Thoracic aorta endothelial cell (primary cell): ENCODE measurements at places on chromosomes 5 and 9. TPM values are rescaled to one million over a fixed set of nuclear protein-coding genes. Genes with fewer than 3 reads are reported as not detected.

Gene WNK2
- under 0.01 and 0.07 TPM in 2 replicates for total RNA-seq

Gene GPR150
- total RNA-seq, result 0.27 and 0.29 TPM in 2 replicates

Gene FANCC
- 12.1 and 13.1 TPM in 2 replicates for total RNA-seq

Gene COL27A1
- total RNA-seq, result 19.4 and 23.2 TPM in 2 replicates

Gene RETREG1
- 0.27 and 0.65 TPM in 2 replicates for total RNA-seq

Gene BARHL1
- total RNA-seq, result not detected in 2 replicates

Gene CATSPER3
- total RNA-seq, result not detected in 2 replicates

Gene DENND4C
- 114 and 122 TPM in 2 replicates for total RNA-seq

Gene GABRG2
- total RNA-seq, result not detected in 2 replicates

Gene FOXD4L3
- 0.27 TPM in 1 of 2 replicates, not detected in the other for total RNA-seq

Gene FREM1
- total RNA-seq, result 0.07 and 0.27 TPM in 2 replicates

Gene IRX4
- not detected in 2 replicates for total RNA-seq

Gene DEPDC1B
- total RNA-seq, result 22.3 and 32.4 TPM in 2 replicates

Gene RNF183
- not detected in 2 replicates for total RNA-seq

Gene TYRP1
- 0.66 TPM in 1 of 2 replicates, not detected in the other for total RNA-seq

Gene CBY3
- total RNA-seq, result not detected in 2 replicates

Gene QRFP
- total RNA-seq, result not detected in 2 replicates

Gene RORB
- not detected in 2 replicates for total RNA-seq

Gene OTULINL
- 0.27 and 0.50 TPM in 2 replicates for total RNA-seq

Gene FOXD4L4
- total RNA-seq, result 0.29 TPM in 1 of 2 replicates, not detected in the other

Gene KCNN2
- total RNA-seq, result 0.36 and 0.53 TPM in 2 replicates

Gene AK8
- total RNA-seq, result 0.13 TPM in 1 of 2 replicates, not detected in the other

Gene TMOD1
- total RNA-seq, result 0.27 and 1.2 TPM in 2 replicates

Gene CDH6
- 0.13 TPM in 1 of 2 replicates, not detected in the other for total RNA-seq

Gene GGTA1
- total RNA-seq, result 0.27 and 0.29 TPM in 2 replicates

Gene IL5
- total RNA-seq, result not detected in 2 replicates

Gene FOXD4
- total RNA-seq, result 0.14 and 0.27 TPM in 2 replicates

Gene BNIP1
- total RNA-seq, result 17.3 and 19.5 TPM in 2 replicates

Gene TICAM2
- total RNA-seq, result 1.7 and 3.4 TPM in 2 replicates

Gene DNAH5
- 0.13 and 0.36 TPM in 2 replicates for total RNA-seq

Gene NPR3
- 0.13 and 0.14 TPM in 2 replicates for total RNA-seq

Gene LRRTM2
- 0.13 and 0.43 TPM in 2 replicates for total RNA-seq

Gene S100Z
- not detected in 2 replicates for total RNA-seq

Gene DBH
- not detected in 2 replicates for total RNA-seq

Gene RIC1
- total RNA-seq, result 44.3 and 45.7 TPM in 2 replicates

Gene ZSWIM6
- 26.6 and 44.1 TPM in 2 replicates for total RNA-seq

Gene FCN2
- total RNA-seq, result not detected in 2 replicates
